ENCODE measurements at places on chromosomes 2 and 18.

DNA sequence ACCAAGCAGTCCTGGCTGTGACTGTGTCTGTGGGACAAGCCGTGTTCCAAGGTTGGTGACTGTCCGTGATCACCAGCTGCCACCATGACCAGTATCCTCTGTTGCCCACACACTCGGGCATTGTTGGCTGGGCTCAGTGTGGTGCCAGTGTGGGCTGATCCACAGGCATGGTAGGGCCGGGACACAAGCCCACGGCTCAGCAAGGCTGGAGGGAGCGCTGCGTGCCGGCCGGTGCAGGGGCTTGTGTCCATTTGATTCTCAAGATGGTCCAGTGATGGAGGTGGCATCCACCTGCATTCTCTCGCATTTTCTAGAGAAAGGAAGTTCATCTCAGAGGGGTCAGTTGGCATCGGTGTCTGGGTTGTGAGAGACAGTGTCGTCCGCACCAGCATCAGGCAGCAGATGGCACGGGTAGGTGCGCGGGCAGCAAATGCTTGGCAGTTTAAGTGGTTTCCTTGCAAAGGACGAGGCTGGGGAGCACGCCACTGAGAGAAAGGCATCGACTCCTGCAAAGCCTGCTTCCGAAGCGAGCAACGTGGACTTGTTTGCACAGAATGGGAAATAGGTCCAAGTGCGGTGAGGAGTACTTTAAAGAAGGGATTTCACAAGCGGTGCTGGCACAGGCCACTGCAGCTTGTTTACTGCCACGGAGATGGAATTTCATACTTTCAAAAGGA lies 20.9 kb downstream of the TWIST2 start:
- no peak for DNase-seq

DNA sequence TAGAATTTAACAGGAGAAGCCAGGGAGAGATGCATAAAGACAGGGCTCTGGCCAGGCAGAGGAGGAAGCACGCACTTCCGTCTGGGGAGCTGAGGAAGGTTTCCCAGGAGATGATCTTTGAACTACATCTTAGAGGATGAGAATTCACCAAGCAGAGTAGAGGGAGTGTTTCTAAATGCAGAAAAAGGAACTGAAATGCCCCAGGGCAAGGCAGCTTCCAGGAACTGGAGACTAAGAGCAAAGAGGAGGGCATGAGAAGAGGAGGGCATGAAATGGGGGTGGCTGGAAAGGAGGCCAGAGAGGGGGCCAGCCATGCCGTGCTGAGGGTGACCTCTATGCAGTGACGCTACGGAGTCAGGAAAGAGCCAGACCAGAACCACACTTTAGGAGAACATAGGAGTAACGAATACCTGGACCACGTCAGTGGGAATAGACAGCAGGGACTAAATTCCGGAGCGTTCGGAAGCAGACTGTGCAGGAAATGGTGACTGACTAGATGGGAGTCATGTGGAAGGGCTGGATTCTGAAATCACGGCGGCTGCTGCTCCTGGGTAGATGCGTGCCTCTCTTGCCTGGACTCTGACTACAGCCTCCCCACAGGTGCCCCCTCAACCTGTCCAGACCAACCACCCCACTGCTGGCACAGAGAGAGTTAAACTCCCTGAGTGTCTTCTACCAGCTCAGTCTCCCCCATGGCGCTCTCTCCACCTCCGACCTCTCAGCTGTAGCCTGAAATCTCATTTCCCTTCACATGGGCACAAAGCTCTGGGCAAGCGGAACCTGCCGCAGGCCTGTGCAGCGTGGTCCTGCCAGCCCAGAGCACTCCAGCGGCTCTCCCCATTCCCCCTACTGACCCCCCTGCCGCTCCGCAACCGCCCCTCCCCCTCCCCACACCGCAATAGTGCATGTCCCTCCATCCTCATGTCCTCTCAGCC lies 87.0 kb upstream of the RTN4 start:
- no peak for DNase-seq

- no peak for DNase-seq
Measured at GRCh38 chr2:3293221-3293620, 84.4 kb downstream of the EIPR1 start.

DNA sequence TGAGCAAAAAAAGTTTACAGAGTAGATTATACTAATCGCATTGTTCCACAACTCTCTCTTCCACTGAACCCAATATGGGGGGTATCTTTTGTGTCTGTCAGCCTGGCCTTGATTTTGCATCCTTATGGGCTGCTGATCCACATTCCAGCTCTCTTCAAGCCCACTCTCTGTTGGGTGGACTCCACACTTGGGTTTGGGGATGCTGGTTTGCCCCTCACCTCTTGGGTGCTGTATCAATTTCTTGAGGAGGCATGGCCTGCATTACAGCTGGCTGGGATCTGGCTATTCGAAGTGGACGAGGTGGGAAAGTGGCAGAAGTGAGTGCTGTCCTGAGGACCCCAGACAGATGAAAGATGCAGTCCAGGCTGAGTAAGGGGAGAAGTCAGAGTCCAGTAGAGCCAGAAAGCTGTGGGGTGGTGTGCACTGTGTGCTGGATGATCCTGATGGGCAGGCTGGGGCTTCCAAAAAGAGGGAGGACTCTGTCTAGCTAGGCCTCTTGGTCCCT lies 141.4 kb downstream of the CAPN13 start:
- no peak for DNase-seq

GRCh38 chr18:27942706-27943105 lies 234.2 kb downstream of the CDH2 start:
- no peak for DNase-seq

All from amygdala (tissue), 56 donors.